ENCODE measurements at places on chromosomes 4 and X.

- DNase-seq: no peak
Observed at GRCh38 chr4:88200186-88200585, 41.7 kb upstream of the ABCG2 start.

GRCh38 chrX:120331116-120331515 lies 19.9 kb upstream of the TMEM255A start:
- DNase-seq: no peak

GRCh38 chr4:104719539-104720230 lies 225.0 kb upstream of the CXXC4 start:
- peak; percentile 7 for DNase-seq

GRCh38 chrX:37599729-37600128 lies 28.3 kb downstream of the LANCL3 start:
- no peak for DNase-seq

GRCh38 chr4:72779241-72779640 lies 210.2 kb upstream of the ADAMTS3 start:
- DNase-seq: no peak

DNA sequence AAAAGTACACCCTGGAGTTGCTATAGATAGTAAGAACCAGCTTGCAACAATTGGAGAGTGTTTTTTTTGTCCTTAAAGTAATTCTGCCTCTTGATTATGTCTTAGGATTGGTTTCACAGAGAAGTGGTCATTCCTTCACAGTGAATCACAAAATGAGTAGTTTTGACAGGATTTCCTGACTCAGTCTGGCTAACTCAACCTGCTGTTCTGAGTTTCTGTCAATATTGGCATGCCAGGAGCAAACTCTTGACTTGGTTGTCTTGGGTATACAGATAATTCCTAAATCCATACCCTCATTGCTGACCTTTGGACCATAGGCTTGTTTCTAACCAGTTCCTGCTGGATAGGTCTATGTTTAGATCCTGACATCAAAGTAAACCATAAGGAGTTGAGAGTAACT lies 9.4 kb downstream of the FHIP1A start:
- DNase-seq: no peak

DNA sequence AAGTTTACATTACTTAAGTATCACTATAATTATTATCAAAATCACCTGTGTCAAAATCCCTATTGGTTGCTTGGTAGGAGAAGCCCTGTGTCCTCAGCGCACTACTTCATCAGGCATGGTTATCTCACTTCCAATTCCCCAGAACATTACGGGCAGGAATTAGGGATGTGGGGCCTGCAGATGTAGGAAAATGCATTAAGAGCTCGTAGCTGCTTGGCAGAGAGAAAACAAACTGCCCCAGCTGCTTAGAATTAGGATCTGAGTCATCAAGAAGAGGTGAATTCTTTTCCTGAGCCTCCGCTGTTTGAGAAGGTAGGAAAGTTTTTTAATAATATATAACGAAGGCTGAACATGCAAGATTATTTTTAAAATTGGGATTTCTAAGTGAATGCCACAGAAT lies 31.1 kb upstream of the CLNK start:
- no peak for DNase-seq

DNA sequence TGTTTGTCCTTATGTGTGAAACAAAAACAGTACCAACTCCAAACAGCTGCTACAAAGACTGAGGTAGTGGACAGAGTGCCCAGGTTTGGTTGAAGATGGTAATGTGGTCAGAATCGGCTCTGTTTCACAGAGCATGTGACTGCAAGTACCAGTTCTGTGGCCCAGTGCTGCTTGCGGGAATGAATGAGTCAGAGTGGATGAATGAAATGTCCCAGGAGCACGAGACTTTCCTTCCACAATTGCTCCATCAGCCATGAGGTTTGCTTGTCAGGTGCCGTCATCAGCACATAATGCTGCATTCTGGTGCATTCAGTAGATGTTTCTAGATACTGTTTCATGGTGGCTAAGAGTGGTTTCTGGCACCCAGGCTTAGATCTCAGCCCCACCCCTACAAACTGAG lies 84.2 kb downstream of the GPR143 start:
- no peak for DNase-seq

- DNase-seq: no peak
Observed at GRCh38 chr4:8739317-8739716, 132.3 kb downstream of the HMX1 start.

DNA sequence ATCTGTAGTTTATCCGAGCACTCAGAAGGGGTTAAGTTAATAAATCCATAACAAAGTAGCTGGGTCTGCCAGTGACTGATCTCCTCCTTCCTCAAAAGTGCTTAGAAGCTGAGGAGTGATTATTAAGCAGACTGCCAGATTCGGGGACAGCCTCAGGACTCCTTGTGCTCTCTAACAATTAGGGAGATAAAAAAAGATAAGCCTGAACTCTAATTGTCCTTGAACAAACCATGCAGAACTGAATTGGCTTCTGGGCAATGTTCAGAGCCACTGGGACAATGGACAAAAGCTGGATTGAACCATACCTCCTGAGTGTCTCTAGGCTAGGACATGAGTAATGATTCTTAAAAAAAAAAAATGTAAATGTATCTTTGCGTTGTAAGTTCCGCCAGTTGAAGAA lies 22.7 kb upstream of the GRPR start:
- no peak for DNase-seq

- no peak for DNase-seq
Observed at GRCh38 chrX:129689796-129690195, 35.0 kb upstream of the APLN start.

DNA sequence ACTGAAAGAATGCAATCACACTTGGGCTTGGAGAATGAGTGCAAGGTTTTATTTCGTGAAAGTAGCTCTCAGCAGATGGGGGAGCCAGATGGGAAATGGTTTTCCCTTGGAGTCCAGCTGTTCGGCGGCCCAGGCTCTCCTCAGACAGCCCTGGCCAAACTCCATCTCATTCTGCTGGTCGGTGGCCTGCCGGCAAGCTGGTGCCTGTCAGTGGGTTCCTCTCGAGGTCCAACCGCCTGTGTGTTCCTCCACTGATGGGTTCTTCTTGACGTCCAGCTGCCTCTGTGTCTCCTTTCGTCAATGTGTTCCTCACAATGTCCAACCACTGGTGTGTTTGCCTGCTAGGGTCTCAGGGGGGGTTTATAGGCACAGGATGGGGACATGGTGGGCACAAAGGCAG lies 80.3 kb downstream of the POU3F4 start:
- no peak for DNase-seq

DNA sequence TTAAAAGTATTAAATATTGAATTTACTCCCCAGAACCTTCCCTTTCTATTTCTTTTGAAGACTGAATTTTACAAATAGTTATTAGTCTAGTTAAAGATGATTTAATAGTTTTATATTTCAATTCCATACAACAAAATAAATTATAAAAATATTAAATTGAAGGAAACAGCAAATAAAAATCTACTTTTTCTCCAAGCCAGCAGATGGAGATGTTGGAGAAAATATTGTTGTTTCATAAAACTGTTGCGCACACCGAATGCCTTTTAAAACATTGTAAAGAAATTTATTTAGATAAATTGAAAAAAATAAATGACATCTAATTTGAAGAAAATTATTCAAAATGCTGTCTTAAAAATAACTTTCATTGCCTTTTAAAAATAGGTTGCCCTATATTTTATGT lies 5.5 kb downstream of the GRIA2 start:
- DNase-seq: no peak
